ENCODE measurements at places on chromosomes 4 and X. TPM values are rescaled to one million over a fixed set of nuclear protein-coding genes. Genes with fewer than 3 reads are reported as not detected.

GSPT2 gene
- total RNA-seq = 7.5 TPM

TMEM192 gene
- total RNA-seq = 14.5 TPM

HELT gene
- not detected for total RNA-seq

CPLX1 gene
- 1.3 TPM for total RNA-seq

PGM2 gene
- 53.9 TPM for total RNA-seq

MSANTD1 gene
- 0.88 TPM for total RNA-seq

BEX1 gene
- 0.46 TPM for total RNA-seq

BST1 gene
- total RNA-seq = 6.6 TPM

AWAT2 gene
- 0.21 TPM for total RNA-seq

CTAG1B gene
- not detected for total RNA-seq

TAB3 gene
- total RNA-seq = 11.7 TPM

IL1RAPL2 gene
- total RNA-seq = not detected

PHOX2B gene
- total RNA-seq = not detected

GAGE12H gene
- not detected for total RNA-seq

AR gene
- total RNA-seq = 16.0 TPM

MAGEA10 gene
- not detected for total RNA-seq
